IMR-90 (cell line): ENCODE measurements at places on chromosomes 2 and 18. TPM values are rescaled to one million over a fixed set of nuclear protein-coding genes. Genes with fewer than 3 reads are reported as not detected.

Gene CDH19
- not detected in 2 replicates for total RNA-seq

Gene EPAS1
- 21.9 and 40.7 TPM in 2 replicates for total RNA-seq

Gene KYNU
- total RNA-seq: 2.2 and 2.9 TPM in 2 replicates

Gene DSEL
- 100 and 145 TPM in 2 replicates for total RNA-seq

Gene PXDN
- total RNA-seq: 148 and 153 TPM in 2 replicates

Gene CCDC121
- total RNA-seq: 2.0 and 2.2 TPM in 2 replicates

Gene TOGARAM2
- total RNA-seq: under 0.01 and 0.28 TPM in 2 replicates

Gene MYO5B
- 0.54 and 0.56 TPM in 2 replicates for total RNA-seq

Gene CXCR1
- total RNA-seq: not detected in 2 replicates

Gene PTCD3
- 48.9 and 75.5 TPM in 2 replicates for total RNA-seq

DNA sequence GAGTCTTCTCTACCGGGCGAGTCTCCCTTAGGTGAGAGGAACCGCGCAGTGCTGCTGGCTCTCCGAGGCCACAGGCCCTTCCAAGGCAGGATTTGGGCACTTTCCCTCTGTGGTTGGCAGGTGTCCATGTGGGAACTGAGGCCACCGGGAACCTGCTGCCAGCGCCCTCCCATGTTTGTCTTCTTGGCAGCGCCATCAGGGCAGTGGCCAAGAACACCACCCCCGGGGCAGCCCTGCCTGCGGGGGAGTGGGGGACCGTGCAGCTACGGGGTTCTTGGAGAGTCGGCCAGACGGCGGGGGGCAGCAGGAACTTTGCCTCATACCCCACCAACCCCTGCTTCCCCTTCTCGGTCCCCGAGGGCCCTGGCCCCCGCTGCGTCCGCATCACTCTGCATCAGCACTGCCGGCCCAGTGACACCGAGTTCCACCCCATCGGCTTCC is 10.0 kb downstream of the CAPN10 start:
- no peak for DNase-seq

DNA sequence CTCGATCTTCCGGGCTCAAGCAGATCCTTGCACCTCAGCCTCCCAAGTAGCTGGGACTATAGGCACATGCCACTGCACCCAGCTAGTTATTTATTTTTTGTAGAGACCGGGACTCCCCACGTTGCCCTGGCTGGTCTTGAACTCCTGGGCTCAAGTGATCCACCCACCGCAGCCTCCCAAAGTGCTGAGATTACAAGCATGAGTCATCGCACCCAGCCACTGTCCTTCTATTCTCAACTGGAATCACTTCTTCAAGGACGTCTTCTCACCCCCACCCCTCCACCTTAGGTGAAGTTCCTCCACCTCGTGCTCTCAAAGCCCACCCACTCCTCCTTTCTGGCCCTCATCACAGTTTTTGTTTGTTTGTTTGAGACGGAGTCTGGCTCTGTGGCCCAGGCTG is 54.0 kb upstream of the REL start:
- no peak for DNase-seq

DNA sequence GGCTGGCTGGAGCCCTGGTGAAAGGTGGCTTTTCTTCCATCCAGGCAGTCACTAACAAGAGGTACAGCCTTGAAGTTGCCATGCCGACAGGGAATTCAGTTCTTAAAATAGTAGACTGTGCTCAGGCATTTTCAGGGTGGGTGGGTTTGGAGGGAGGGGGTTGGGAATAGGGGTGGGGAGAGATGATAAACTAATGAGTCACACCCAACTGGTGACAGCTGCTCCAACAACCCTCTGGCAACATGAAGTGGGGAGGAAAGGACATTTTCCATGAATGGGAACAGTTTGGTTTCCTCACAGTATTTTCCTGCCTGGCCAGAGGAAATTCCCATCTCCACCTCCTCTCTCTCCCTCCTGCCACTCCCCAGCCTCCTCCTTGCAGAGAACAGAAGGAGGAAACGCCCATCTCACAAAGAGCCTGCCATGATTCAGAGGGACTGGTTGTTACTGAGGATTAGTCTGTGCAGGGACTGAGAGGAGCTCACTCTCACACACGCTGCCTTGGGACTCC is 113.0 kb upstream of the SLC1A4 start:
- DNase-seq: peak; percentile 71

DNA sequence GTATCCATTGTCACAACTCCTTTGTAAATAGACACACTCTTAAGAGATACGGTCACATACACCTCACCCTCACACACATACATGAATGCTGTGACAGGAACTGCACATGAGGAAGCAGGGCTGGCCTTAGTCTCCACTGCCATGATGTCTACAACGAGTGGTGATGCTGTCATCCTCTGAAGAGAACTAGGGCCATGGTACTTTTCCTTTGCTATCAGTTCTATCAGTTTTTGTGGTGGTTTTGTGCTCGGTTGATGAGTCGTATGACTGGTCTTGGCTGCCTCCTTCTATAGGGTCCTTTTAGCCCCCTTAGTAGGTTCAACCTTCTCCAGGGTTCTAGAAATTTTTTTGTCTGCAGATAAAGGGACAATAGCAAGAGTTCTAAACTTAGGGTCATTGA is 66.0 kb downstream of the MYO3B start:
- DNase-seq: no peak

DNA sequence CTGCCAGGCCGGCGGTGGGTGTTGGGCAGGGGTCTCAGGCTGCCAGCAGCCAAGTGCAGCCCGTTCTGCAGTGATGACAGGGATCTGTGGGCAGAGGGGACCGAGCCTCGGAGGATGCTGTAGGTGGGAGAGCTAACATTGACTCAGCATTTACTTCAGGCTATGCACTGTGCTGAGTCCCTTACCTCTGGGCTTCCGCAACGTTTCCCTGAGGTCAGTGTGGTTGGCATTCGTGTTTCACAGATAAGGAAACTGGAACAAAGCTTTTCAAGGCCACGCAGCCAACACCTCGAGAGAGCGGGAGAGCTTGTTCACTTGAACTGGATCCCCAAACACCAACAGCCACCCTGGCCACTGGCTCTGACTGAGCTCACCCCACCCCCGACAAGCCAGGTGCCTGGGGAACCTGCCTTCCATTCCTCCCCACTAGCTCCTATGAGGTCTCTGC is 839 bp upstream of the GPR148 start:
- DNase-seq: no peak

GRCh38 chr2:36789181-36789804 is 92.8 kb downstream of the VIT start:
- DNase-seq: no peak

DNA sequence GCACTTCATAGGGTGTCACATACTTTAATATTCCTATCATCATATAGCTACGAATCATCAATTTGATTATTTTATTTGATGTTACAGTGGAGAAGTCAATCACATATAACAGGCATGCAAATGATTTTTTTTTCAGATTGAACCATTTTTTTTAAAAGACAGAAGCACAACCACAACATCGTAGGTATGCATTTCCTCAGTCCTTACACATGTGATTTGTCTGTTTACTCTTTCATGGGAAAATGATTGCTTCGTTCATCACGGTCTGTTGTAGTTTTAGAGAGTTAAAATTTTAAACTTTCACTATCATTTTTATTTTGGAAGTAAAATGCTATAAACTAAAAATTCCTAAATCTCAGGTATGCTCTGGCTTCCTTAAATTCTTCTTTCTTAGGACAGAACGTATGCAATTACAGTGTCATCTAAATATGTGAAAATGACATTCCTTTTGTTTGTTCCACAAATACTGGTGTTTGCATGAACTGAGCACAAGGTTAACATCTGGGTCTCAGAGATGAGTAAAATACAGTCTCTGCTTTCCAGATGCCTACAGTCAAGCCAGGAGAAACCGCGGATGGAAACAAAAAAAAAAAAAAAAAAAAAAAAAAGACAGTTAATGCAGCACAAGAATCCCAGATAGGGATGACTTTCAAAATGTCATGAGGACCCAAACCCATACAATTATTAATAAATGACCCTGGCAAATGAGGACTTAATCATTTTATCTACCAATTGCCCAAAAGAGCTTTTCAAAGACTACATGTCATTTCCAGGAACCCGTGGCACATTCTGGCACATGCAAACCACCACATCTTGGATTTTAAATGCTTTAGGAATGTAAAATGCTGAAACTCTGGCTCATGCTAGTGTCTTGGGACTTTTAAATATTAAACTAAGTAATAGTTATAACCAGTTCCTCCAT is 201.2 kb downstream of the LRP1B start:
- no peak for DNase-seq

DNA sequence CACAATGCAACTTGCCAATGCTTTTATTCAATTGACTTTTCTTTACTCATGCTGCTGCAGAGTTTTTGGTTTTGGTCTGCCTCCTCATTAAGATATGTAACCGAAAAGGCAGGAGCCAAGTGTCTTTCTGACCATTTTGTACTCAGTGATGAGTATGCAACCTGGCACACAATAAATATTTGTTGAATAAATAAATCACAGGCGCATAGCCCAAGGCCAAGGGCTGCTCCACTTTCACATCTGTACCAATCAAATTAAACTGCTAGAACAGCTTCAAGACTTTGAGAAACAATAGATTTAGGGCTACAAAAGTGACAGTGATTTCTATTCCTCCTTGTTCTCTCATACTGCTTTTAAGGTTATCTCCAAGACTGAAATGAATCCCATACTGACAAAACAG is 828.2 kb downstream of the RNF144A start:
- no peak for DNase-seq

DNA sequence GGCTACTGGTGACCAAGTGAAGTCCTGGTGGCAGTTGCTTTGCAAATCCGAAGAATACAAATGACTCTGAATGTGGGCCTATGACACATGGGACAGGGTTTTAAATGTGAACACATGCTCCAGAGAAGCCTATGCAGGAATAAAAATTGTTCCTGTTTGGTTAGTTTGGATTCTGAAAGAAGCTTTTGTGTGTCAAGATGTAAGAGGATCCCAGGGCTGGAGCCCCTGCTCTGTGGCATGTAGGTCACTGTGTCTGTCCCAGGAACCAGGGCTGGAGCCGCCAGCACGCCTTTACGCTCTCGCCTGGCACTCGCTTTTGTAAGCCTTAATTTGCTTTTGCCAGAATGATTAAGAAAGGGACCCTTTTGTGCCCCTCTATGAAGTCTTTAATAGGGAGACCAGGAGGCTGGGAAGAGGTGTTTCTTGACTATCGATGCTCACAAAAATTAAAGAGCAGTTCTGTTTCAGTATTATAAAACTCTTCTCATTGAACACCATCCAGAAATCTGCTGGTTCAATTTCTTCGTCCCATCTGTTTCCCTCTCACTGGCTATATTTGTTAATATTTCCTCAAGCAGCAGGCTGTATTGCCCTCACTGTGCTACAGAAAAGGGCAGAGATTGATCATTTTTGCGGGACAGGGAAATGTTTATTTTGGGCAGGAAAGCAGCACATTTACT is 532.7 kb upstream of the POU3F3 start:
- no peak for DNase-seq

DNA sequence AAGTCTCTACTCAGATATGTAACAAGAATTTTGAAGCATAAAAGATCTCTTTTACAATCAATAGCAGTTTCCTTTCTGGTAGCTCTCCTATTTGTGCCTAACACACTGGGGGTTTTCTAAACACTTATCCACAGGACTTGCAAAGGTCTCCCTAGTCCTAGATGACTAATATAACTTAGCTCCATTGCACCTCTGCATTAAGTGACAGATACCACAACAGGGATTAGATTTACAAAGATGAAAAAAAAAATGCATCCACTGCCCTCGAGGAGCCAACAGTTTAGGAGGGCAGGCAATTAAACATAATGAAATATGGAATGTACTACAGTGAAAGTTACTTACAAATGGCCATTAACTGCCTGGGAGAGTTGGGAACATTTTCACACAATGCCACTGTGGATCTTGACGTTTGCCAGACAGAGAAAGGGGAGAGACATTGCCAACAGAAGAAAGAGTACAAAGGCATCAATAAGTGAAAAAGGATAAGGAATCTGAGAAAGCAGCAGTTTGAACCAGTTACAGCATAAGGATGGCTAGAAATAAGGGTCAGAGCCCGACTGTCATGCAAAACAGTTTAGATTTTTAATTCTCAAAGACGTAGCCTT is 14.3 kb downstream of the PPP3R1 start:
- no peak for DNase-seq

DNA sequence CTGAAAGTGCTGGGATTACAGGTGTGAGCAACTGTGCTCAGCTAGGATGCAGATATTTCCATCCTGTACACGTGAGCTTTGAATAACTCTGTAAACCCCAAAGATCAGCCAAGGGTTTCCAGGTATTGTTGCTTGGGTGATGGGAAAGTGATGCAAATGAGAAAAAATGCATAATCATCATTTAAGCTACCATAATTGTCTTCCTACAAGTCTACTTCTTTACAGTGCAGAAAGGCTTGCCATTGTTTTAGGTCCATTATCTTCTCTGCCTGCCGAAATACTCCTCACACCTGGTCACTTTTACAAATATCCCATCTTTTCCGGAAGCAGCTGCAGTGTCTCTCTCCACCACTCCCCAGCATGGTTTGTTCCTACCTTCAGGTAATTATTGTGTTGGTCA is 259.8 kb upstream of the CCDC68 start:
- no peak for DNase-seq

- DNase-seq: no peak
Measured at GRCh38 chr2:105296017-105296611, 33.4 kb downstream of the TGFBRAP1 start.
